NCI-H69 (cell line): ENCODE measurements at places on chromosomes 12 and 14.

GRCh38 chr12:55955344-55955743 is 10.5 kb downstream of the PMEL start:
- DNase-seq: no peak

GRCh38 chr12:85484387-85484786 is 204.4 kb downstream of the ALX1 start:
- DNase-seq: peak; percentile 23

DNA sequence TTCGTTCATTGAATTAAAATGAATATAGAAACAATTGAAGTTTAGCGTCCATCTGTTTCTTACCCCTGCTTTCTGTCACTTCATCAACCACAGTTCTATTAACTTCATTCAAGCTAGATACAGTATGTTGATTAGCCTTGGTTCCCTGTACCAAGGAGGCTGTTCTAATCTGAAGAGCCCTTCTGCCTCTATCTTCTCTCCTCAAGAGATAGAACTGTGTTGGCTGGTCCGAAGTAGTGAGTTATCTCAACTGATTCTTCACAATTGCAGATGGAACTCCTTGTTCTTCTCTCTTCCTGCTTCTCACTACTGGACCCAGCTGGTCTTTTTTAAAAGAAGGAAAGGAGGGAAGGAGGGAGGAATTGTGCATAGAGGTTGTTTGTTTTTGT is 82.1 kb upstream of the TRAF3 start:
- DNase-seq: no peak

- no peak for DNase-seq
These were observed 438.2 kb upstream of the FAR2 start for GRCh38 chr12:28710882-28711281.

- DNase-seq: no peak
These were observed 4.5 kb downstream of the AP5M1 start for GRCh38 chr14:57273236-57273635.

GRCh38 chr12:48351022-48351708 is 446 bp upstream of the ZNF641 start:
- DNase-seq: peak; percentile 90

DNA sequence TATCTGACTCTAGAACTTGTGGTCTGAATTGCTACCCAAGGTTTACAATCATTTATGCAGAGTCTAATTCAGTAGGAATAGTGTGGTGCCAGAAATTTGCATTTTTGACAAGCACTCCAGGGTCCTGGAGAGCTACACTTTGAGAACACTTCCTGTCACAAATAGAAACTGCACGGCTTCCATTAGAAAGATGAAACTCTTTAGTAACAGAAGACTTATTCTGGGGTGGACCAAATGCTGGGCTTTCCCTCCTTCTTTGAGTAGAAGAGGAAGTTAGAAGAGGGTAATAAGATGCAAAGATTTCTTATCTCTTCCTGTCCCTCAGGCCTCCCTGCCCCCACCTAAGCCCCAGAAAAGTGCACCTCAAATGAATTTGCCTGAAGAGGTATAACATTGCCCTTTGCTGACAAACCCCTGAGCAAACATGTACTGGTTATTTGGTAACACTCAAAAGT is 28.4 kb downstream of the DGLUCY start:
- no peak for DNase-seq

DNA sequence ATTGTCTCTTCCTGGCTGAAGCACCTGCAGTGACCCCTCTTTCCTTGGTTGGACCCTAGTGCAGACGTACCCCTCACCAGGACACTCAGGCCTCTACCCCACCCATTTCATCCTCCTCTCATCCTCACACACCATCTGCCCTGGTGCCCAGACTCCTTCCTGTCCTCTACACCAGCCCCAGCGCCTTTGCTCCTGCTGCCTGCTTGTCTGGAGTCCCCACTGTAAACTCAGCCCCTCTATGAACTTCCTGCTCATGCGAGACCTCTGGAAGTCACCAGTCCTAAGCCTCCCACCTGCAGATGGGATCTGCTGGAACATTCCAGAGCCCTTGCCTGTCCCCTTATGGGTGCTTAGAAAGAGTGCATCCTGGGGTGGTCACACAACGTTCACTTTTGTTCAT is 242.5 kb downstream of the ADGRD1 start:
- DNase-seq: no peak

- DNase-seq: peak; percentile 45
These were observed 7.4 kb downstream of the SMOC1 start for GRCh38 chr14:69886453-69887242.

DNA sequence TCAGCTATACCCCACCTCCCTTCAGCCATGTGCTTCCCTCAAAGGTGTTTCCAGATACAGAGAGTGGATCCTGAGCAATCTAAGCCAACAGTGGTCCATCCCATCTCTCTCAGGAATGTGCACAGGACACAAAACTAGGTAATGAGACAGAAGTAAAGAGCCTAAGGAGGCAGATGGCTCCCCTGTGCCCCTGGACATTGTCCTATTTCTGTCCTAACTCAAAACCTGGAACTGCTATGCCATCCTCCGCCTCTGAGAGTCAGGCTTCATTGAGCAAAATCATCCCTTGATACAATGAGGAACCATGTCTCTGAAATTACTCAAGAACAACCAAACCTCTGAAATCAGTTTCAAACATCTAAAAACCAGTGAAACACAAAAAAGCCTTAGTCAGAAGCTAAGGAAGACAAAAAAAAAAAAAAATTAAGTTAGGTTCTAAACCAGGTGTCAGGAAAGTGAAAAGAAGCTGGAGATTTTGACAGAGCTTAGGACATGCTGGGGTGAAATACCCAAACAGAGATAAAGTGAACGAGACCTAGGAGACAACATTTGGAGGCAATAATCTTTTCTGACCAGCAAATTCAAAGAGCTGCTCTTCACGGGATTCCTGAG is 200.3 kb upstream of the PLEKHG7 start:
- DNase-seq: peak; percentile 51

DNA sequence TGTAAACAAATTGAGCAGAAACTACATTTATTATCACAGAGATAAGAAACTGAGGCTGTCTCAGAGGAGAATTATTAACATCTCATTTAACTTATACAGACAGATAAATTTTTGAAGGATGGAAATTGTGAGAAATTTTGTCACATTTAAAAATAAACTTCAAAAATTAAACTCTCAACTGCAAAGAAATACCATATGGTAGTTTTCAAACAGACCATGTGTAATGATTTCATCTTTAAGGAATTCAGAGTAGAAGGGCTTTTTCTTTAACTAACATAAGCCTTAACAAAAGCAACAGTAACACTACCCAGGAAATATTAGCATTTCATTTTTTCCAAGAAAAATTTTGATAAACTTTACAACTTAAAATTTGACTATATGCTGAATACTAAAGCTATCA is 26.6 kb downstream of the NUP37 start:
- DNase-seq: no peak

DNA sequence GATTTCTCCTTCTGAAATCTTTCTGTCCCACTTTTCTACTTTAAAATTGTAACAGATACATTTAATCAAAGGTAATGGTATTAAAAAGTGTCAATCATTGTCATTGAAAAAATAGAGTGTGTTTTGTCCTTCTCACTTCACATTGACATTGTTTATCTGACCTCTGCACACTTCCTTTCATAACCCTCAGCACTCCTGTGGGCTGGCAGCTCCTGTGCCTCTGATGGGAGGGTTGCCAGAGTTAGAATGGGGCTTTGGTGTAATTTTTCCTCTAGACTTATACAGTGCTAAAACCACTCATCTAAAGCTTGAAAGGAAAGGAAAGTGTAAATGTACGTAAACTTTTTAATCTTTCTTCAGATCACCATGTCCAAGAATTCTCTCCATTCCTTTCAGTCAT is 23.7 kb downstream of the KCNA1 start:
- DNase-seq: peak; percentile 53

- DNase-seq: no peak
These were observed 54.1 kb upstream of the ASPG start for GRCh38 chr14:104031384-104031783.

GRCh38 chr12:102633981-102634605 is 153.7 kb upstream of the IGF1 start:
- DNase-seq: no peak

DNA sequence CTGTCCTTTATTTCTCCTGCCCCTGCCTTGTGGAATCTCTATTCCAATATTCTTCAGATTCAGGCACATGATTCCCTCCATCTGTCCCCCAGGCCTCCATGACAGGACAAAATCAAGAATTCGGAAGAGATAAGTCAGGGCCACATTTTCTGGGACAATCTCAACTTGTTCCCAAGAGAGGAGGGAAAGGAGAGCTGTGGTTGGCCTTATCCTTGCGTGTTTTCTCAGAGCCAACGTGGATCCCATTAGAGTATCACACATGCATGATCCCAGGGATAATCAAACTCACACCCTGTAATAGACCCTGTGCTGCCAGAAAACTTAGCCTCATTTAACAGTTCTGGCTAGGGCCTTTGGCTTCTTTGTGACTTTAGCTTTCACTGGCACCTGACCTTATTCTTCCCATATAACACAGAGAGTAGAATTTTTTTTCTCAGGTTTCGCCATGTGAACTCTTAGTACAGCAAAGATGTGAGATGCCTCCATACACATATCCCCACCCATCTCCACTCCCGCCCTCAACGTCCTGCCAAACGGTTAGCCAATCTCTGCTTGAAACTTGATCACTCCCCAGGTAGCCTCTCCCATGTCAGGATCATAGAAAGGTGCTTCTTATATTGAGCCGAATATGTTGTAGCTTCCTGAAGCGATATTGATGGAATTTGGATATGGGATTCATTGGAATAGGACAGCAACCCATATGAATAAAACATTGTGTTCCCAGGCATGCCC is 6.7 kb upstream of the KRT1 start:
- no peak for DNase-seq

DNA sequence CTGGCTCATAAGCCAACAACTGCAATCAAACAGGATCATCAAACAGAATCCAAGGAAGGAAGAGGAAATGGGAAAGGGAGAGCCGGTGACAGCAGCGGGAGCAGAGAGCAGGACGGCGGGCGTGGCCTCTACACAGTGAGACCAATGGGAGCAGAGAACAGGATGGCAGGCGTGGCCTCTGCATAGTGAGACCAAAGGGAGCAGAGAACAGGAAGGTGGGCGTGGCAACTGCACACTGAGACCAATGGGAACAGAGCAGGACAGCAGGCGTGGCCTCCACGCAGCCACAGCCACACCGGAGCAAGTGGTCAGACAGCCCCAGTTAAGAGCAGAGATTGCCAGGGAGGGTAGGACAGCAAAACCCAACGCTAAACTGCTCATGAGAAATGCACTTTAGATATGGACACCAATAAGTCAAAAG is 16.4 kb downstream of the LRCOL1 start:
- peak; percentile 99 for DNase-seq

GRCh38 chr12:86948851-86949250 is 692.7 kb upstream of the MGAT4C start:
- DNase-seq: peak; percentile 23

GRCh38 chr14:93146119-93146518 is 30.4 kb upstream of the ITPK1 start:
- no peak for DNase-seq

GRCh38 chr14:32677129-32677780 is 261.4 kb upstream of the NPAS3 start:
- DNase-seq: no peak

- no peak for DNase-seq
These were observed 8.1 kb upstream of the ATL1 start for GRCh38 chr14:50551877-50552276.

- DNase-seq: peak; percentile 91
These were observed 576 bp downstream of the ERP29 start for GRCh38 chr12:112013601-112014402.

GRCh38 chr12:71865757-71866536 is 26.4 kb downstream of the TBC1D15 start:
- DNase-seq: no peak

DNA sequence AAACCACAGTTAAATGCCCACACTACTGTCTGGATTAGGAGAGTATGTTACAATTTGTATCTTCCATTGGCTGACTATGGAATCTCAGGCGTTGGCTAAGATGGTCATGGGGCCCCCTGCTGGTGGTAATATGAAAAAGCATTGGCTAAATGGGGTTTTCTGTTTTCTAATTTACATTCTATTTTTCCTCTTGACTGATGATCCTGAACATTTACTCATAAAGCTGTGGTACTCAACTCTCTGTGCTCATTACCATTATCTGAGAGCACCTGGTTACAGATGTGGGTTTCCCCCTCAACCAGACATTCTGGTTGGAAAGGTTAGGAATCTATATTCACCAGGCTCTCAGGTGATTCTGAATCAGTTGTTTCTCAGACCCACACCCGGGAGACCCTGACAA is 64.8 kb downstream of the WSCD2 start:
- DNase-seq: peak; percentile 51

GRCh38 chr14:30354439-30354838 is 204.5 kb upstream of the G2E3 start:
- peak; percentile 83 for DNase-seq

- peak; percentile 78 for DNase-seq
These were observed 18.9 kb downstream of the RFC5 start for GRCh38 chr12:118035190-118036041.

DNA sequence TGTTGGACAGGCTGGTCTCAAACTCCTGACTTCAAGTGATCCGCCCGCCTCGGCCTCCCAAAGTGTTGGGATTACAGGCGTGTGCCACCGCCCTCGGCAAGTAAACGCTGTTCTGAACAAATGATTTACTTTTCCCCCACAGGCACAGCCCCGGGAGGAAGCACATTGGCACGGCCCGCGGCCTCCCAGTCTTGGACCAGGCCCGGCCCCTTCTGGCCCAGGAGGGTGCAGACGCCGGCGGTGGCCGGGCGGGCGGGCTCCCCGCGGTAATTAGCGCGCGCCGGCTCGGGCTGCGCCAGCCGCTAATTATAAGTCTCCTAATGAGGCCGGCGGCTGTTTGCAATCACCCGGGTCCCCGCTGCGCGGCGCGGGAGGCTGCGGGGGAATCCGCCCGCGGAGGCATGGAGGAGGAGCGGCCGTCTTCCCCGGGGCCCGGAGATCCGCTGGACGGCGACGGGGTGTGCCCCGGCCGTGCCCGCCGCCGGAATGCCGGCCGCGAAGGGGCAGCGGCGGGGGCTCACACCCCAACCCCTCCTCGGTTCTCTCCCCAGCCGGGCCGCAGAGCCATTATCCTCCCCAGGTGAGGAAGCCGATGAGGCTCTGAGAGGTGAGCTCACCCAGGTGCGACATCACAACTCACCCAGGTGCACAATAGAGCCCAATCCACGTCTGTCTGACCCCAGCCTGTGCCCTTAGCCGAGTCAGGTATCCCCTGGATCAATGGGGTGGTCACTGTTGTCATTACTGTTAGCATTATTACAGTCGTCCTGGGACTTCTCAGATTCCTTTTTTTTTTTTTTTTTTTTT is 3.3 kb upstream of the POP5 start:
- DNase-seq: peak; percentile 97

DNA sequence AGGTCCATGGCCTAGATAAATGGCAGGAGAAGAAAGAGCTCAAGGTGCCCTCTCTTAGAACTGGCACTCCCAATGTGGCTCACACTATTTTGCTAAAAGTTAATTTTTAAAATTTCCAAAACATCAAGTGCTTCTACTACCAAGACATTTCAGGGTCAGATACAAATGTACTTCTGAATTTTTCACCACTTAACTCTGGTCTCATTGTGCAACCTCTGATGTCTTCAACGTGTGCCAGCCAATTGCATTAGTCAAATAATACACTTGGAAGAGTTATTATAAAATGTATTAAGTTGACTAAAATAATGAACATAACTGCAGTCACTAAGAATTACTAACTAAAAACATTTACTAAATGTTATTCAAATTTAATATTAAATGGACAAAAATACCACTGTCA is 41.3 kb downstream of the SLC25A47 start:
- no peak for DNase-seq

- DNase-seq: no peak
These were observed 48.8 kb downstream of the NUAK1 start for GRCh38 chr12:106089935-106090334.

- DNase-seq: peak; percentile 20
These were observed 442.2 kb upstream of the CCDC196 start for GRCh38 chr14:66043921-66044320.
